Right ventricle myocardium inferior (tissue), 1 donor: ENCODE measurements at places on chromosomes 16 and 17. TPM values are rescaled to one million over a fixed set of nuclear protein-coding genes. Genes with fewer than 3 reads are reported as not detected.
A peak's percentile ranks its signal among the peaks of the same experiment; 100 is the strongest.

GRCh38 chr17:60154616-60155426 is 5.0 kb downstream of the CA4 start:
- no peak for DNase-seq

GRCh38 chr17:2138761-2139160 is 83.9 kb downstream of the HIC1 start:
- DNase-seq = no peak

DNA sequence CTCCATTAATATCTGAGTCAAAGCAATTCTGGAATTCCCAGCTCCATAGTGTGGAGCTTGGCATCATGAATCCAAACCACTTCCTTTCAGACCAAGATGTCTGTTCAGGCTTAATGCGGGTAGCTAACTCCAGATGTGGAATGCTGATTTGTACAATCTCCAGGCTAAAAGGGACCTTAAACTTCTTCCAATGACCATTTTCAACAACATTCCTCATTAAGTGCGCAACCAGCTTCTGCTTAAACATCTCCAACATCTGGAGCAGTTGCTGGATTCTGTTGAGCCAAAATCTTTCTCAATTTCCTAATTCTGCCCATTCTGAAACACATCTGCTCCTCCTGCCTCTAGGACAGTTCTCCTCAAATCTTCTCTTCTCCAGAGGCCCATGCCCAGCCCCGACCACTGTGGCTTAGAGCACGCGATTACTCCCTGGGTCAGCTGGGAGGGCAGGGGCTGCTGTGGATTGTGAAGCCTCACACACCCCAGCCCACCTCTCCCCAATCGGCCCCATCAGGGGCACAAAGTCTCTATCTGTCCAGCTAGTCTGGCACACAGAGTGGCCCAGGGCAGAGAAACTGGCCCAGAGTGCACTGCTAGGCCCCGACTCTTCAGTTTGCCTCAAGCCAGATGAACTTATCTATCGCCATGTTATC is 36.2 kb downstream of the ASPA start:
- DNase-seq = no peak

GRCh38 chr16:66088681-66089080 is 277.8 kb upstream of the CDH5 start:
- no peak for DNase-seq

DNA sequence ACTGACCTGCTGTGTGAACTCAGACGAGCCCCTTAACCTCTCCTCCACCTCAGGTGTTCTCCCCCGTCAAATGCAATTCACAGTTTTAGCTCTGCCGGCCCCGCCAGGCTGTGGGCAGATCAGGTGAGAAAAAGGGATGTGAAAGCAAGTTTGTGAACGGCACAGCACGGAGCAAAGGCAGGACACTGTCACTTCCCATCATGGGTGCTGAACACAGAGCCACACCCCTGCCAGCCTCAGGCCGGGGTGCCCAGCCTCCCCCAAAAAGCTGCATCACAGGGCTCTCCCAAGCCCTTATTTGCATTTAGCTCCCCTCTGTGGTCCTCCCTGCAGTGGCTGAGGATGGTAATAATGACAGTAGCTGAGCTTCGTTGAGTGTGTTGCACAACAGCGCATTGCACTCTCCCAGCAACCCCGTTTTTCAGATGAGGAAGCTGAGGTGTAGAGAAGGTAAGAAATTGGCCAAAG is 88.8 kb upstream of the TNRC6C start:
- DNase-seq = peak; percentile 84

GRCh38 chr16:73601911-73602310 is 554.0 kb upstream of the ZFHX3 start:
- DNase-seq = no peak

DNA sequence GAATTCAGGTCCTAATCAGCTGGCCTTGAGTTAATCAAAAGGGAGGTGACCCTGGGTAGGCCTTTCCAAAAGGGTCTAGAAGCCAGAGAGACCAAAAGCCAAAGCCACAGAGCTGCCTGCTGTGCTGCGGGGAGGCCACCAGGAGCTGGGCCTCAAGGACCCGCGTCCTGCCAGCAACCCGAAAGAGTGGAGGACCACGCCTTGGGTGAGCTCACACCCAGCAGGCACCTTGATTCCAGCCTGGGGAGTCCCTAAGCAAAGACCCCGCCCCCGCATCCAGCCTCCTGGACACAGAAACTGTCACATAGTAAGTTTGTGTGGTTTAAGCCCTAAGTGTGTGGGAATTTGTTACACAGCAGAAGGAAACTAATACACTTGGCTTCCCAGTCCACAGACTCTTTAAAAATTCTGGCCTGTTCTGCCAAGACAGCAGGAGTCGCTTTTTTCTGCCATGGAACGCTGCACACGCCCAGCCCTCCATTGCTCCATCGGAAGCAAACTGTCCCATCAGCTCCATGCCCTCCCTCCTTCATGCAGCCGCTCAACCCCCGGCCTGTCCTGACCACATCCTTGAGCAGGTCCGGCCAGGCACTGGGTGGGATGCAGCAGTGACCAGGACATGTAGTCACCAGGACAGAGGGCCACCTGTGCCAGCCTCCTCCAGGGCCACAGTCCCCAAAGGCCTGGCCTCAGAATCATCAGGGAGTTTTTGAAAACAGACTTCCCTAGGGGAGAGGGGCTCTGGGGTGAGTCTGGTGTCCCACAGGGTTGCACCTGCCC is 20.9 kb upstream of the RASD1 start:
- peak; percentile 26 for DNase-seq

- no peak for DNase-seq
These were observed 7.2 kb upstream of the COL1A1 start for GRCh38 chr17:50208611-50209061.

DNA sequence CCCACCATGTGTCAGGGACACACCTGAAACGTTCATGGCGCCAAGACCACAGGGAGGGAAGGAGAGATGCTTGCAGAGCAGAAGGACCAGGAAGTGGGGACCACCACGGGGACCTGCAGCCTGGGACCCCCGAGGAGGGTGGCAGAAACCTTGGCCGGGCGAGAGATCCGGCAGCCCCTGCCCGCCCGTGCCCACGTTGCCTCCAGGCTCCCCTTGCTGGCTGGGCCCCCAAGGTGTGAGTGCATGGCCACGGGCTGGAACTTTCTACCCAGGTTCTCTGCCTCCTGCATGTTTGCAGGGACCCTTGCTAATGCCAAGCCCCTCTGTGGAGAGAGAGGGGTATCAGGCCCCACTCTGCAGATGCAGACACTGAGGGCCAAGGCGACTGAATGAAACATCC is 50.4 kb downstream of the USP22 start:
- DNase-seq = no peak

DNA sequence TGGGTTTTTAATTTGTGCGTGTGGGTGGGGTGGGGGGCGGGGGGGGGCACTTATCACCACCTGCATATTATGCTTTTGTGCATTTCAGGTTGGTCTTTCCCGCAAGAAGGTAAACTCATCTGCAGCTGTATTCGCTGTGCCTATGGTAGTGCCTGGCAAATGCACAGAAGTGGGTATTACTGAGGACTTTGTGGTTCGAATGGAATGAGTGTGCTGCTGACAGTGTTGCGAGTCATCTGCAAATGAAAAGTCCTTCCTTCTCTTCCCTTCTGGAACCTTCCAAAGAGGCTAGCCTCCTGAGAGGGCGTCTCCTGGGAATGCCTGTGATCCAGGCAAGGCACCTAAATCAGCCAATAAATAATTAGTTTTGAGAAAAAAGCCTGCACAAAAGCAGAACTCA is 532.9 kb downstream of the MAF start:
- DNase-seq = no peak

- DNase-seq = no peak
These were observed 19.3 kb upstream of the ARHGAP44 start for GRCh38 chr17:12769981-12770380.

DNA sequence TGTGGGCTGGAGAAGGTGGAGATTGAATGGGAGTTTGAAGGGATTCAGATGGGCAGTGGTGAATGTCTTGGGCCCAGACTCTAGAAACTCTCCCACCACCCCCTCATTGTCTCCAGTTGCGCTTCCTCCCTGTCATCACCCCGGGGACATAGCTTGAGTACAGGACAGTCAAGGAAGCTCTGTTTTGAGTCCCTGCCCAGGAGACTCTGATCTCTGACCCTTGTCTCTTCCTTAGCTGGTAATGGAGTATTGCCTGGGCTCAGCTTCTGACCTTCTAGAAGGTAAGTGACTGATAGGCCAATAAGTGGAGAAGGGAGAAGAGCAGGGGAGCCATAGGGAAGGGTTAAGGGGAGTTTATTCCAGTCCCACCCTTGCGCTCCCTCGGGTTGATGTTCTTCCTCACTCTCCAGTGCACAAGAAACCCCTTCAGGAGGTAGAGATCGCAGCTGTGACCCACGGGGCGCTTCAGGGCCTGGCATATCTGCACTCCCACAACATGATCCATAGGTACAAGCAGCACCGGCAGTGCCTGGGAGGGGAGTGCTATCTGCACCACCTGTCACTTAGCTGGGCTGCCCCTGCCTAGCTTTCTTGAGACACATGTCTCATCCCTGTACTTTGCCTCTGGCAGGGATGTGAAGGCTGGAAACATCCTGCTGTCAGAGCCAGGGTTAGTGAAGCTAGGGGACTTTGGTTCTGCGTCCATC is 5.0 kb downstream of the TAOK2 start:
- no peak for DNase-seq

DNA sequence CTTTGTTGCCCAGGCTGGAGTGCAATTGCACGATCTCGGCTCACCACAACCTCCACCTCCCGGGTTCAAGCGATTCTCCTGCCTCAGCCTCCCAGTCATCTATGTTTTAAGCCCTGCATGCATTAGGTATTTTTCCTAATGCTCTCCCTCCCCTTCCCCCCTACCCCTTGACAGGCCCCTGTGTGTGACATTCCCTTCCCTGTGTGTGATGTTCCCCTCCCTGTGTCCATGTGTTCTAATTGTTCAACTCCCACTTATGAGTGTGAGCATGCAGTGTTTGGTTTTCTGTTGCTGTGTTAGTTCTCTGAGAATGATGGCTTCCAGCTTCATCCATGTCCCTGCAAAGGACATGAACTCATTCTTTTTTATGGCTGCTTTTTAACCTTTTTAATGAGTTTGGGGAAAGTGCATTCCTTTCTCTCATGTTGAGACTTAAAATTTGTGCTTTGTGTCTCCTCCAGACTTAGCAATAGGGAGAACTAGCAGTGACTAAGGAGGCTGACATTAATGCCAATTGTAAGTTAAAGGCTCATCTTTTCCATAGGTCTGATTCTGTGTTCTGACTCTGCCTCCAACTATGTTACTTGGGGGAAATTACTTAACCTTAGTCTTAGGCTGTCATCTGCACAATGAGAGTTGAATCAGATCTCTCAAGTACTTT is 17.7 kb upstream of the PHAF1 start:
- DNase-seq = no peak

- no peak for DNase-seq
These were observed 19.6 kb downstream of the AKAP1 start for GRCh38 chr17:57104461-57105175.

- DNase-seq = peak; percentile 53
These were observed 30.0 kb downstream of the GINS2 start for GRCh38 chr16:85658504-85659326.

DNA sequence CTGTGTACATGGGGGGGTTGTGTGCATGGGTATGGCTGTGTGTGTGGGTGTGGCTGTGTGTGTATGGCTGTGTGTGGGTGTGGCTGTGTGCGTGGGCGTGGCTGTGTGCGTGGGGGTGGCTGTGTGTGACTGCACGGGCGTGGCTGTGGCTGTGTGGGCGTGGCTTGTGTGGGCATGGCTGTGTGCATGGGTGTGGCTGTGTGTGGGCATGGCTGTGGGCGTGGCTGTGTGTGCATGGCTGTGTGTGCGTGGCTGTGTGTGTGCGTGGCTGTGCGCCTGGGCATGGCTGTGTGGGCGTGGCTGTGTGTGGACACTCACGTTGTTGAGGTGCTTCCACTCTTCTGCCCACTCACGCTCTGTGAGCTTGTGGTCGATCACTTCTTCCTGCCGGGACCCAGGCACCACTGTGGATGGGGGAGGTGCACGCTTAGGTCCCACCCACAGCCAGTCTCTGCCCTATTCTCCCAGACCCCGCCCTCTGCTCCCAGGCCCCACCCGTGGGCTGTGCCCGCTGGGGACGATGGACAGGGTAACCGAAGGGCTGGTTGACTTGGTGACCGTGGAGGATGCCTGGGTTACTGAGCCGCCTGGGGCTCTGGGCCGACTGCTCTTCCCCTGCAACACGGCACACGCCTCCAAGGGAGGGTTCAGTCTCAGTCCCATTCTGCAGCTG is 16.0 kb upstream of the PABPN1L start:
- no peak for DNase-seq

GRCh38 chr16:59573528-59574271 is 839.6 kb upstream of the GOT2 start:
- DNase-seq = no peak

DNA sequence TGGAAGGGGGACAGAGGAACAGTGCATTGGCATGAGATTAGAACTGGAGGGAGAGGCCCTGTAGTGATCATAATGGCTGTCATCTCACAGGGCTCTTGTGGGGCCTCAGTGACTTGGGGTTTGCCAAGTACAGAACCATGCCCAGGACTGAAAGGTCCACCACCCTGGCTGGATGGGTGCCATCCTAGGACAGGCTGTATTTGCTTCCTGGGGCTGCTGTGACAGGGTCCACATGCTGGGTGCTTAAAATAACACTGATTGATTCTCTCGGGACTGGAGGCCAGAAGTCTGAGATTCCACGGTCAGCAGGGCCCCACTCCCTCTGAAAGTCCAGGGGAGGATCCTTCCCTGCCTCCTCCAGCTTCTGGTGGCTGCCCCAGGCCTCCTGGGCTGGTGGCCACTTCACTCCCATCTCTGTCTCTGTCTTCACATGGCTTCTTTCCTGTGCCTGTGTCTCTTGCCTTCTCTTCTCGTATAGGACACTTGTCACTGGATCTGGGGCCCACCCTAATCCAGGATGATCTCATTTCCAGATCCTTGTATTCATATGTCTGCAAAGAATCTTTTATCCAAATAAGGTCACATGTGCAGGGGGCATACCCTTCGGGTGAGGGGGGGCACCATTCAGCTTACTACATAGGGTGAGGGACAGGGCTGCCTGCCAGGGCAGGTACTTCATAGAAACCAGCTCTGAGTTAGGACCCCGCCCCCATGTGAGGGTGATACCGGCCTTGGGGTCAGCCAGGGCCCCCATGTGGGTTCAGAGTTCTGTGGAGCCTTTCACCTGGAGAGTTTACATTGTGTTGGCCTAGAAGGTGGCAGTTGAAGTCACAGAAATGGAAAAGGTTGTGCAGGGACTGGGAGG is 52.6 kb downstream of the USP22 start:
- DNase-seq = no peak

Gene CHD9NB
- total RNA-seq = 1.4 TPM

Gene GP1BA
- total RNA-seq = not detected

Gene FAM171A2
- total RNA-seq = 0.70 TPM

Gene PRR35
- not detected for total RNA-seq

Gene MLST8
- 25.3 TPM for total RNA-seq

Gene CDH13
- 173 TPM for total RNA-seq

Gene TMEM238L
- not detected for total RNA-seq

Gene SEZ6
- not detected for total RNA-seq

Gene RDM1
- total RNA-seq = not detected
